ENCODE measurements at places on chromosomes 5 and 9.

- DNase-seq = no peak
Measured at GRCh38 chr5:113311301-113311700, 123.5 kb downstream of the TSSK1B start.

DNA sequence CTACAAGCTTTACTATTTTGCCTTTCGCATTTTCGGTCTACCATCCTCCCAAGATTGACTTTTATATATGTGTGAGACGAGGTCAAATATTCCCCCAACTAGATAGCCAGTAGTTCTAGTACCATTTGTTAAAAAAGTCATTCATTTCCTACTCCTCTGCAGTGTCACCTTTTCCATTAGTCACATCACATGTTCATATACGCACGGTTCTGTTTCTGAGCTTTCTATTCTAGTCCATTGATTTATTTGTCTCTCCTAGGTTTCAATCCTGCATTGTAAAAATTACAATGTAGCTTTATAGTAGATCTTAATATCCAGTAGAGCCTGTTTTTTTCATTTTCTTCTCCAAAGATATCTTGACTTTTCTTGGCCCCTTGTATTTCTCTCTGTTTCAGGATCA lies 528.7 kb upstream of the TRPC7 start:
- DNase-seq = no peak

DNA sequence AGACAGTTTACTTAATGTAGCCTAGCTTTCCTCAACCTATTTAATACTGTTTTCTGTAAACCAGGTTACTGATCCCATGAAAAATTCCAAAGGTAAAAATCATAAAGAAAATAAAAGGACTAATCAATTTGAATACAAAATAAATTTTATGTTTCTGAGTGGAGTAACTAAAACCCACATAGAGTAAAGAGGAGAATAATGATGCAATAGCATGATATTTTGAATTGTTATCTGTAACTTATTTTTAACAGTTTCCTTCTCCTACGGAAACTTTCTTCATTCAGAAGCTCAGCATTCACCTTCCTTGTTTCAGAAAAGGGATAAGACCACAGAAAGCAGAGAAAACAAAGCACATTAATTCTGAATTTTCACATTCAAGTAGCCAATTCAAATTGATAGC lies 320.6 kb upstream of the NUDT12 start:
- no peak for DNase-seq

DNA sequence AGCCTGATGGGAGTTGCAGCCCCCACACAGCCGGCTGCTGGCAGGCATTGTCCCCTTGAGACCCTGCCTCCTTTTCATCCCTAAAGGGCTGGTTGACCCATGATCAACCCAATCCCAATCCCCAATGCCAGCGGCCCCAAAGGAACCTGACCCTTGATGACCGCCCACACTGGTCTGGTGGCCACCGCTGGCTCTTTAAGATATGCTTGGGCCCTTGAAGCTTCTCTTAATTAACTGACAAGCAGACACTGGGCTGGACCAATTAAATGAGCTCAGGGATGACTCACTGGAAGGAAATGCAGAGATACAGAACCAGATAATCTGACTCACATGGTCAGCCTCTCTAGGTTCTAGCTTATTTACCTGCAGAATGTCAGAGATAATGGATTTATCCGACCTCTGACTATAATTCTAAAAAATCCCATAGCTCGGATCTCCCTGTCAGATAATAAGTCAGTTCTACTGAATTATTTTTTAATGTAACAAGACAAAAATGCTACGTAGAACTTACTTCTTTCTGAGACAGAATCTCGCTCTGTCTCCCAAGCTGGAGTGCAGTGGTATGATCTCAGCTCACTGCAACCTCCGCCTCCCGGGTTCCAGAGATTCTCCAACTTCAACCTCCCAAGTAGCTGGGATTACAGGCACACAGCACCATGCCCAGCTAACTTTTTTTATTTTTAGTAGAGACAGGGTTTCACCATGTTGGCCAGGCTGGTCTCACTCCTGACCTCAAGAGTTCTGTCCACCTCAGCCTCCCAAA lies 11.1 kb upstream of the MLANA start:
- DNase-seq = peak; percentile 15

DNA sequence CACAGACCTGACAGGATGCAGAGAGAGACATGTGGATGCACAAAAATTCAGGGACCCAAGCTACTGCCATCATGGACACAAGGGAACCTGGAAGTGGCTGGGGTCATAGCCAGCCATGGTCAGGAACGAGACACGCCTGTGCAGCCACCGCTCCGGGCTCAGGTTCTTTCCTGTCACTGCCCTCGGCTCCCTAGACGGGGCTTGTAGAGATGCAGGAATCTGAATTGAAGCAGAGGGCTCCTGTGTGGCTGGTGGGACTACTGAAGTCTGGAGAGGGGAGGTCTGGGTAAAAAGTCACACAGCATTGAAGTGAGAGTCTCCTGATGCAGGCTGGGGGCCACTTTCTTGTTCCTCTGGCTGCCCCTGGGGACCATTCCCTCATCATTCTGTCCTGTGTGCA lies 32.3 kb upstream of the PTGS1 start:
- DNase-seq = no peak

- no peak for DNase-seq
Measured at GRCh38 chr5:98307811-98308210, 465.7 kb upstream of the RGMB start.

DNA sequence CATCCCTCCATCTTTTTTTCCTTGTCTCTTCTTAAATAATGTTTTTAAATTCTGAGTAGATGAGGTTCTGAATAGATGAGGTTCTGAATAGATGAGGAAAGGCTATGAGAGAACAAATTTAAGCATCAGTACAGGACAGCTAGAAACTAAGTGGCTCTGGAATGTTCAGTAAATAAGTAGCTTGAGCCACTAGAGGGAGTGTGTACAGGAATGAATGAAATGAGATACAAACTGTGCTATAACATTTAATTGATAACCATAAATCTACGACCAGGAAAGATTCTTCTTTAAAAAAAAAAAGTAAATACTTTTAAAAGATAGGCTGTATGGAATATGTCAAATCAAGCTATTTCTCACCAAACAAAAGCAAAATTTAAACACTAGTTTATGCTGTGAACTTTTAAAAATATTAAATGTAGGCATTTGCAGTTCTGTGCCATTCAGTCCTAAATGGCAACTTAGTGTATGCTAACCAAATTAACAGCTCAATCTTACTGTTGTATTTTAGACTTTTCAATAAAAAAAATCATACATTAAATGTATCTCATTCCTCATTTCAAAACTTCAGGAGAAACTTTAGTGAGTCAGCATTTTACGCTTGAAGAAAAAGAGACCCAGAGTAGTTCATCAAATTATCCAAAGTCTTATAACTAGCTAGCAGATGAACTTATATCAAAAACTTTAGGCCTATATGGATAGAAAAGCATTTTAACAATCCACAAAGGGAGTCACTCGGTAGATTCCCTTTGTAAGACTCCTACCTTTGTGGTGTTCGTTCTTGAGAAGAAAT lies 70.4 kb upstream of the SNX2 start:
- peak; percentile 55 for DNase-seq

DNA sequence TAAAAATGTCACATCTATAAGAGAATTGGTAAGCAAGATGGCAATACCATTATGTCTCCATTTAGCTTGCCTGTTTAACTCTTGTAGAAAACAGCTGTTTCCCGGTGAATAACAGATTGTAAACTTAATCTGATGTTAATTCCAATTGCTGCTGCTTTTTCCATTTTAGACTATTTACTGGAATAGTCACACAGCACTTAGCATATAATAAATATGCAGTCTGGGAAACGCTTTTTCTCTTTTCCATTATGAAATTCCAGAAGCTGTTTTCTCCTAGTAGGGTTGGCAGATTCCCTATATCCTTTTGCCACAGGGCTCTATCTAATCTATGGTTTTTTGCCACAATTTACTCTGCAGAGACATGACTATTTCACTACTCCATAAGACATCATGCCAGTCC lies 148.0 kb downstream of the CEMIP2 start:
- no peak for DNase-seq

GRCh38 chr5:171207256-171207847 lies 101.7 kb upstream of the TLX3 start:
- DNase-seq = peak; percentile 18

DNA sequence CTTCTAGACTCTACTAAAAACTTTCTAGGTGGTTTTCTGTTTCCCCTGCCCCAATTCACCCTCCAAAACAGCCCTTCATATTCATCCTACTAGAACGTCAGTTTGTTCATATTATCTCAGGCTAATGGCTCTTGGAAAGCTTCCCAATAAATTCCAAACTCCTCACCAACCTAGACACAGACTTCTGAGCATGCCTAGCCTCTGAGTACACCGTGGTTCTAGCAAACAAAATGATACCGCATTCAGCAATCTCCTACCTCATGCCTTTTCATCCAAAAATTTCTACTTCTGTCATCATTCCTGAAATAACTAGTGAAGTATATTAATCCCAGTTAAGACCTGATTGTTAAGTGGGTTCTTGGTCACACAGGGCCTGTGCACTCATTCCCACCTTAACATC lies 46.5 kb upstream of the NR5A1 start:
- DNase-seq = peak; percentile 62

DNA sequence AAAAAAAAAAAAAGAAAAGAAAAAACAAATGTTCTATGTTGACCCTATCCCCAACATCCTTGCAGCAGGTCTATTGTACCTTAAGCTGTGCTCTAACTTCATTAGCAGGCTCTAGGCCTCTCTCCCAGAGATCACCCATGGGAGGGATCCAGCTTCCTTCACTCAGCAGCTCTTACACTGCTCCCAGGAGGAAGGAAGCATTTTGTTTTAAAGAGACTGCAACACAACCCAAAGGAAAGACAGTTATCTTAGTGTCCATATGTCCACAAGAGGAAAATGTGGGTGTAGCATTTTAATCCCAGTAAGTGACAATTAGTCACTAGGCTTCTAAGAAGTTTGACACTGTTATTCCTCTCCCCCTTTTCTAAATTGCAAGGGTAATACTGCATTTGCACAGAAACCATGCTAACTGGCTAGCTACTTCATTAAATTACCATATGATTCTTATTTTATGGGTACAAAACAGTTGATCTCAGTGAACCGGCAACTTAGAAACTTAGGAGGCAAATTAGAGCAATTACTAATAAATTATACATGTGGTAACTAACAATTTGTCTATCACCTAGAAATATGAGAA lies 58.8 kb downstream of the MARCHF3 start:
- DNase-seq = no peak

DNA sequence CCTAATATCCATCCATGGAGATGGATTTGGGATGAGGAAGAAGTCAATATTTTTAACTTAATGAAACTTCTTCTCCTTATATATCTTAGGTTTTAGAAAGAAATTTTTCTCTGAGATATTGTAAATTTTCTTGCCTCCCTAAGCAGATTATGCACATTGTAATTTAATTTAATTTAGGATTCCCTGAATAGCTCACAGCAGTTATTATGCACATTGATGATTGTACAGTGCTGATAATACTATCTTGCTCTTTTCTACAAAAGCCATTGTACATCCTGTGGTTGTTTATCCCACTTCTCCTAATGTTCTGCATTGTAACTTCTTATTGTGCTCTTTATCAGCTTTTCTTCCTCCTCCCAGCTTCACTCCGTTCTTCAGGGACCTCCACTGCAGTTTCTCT lies 410.4 kb upstream of the WWC1 start:
- DNase-seq = no peak

- peak; percentile 65 for DNase-seq
Measured at GRCh38 chr9:76161541-76161940, 232.7 kb downstream of the RFK start.

DNA sequence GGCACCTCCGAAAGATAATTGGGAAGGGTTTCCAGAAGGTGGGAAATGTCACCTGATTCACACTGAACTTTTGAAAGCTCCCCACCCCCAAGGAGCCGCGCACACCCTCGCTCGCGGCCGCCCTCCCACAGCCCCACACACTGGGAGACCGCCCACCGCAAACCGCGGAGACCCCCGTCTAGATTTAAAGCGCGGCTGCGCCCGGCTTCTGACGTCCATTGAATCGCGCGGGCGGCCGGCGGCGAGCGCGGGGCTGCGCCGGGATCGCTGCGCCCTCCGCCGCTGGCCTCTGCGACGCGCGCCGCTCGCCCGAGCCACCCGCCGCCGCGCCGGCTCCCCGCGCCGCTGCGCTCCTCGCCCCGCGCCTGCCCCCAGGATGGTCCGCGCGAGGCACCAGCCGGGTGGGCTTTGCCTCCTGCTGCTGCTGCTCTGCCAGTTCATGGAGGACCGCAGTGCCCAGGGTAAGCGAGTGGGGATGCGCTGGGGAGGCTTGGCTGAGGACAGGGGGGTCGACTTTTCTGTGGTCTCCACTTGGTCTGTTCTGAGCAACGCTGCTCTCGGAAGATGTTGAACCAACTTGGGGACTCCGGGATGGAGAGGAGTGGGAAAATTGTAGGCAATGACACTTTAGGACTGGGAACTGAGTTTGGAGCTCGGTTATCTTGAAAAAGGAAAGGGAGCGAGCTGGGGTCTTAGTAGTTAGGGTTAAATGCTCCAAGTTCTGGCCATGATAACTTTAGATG lies at the start of gene FST:
FST (plus strand) TSS at position 214 of the 743 bp plus-strand sequence; CDS start at position 377, 163 bp downstream.
- no peak for DNase-seq

GRCh38 chr9:125484350-125485282 lies 222.4 kb downstream of the MAPKAP1 start:
- DNase-seq = peak; percentile 84

DNA sequence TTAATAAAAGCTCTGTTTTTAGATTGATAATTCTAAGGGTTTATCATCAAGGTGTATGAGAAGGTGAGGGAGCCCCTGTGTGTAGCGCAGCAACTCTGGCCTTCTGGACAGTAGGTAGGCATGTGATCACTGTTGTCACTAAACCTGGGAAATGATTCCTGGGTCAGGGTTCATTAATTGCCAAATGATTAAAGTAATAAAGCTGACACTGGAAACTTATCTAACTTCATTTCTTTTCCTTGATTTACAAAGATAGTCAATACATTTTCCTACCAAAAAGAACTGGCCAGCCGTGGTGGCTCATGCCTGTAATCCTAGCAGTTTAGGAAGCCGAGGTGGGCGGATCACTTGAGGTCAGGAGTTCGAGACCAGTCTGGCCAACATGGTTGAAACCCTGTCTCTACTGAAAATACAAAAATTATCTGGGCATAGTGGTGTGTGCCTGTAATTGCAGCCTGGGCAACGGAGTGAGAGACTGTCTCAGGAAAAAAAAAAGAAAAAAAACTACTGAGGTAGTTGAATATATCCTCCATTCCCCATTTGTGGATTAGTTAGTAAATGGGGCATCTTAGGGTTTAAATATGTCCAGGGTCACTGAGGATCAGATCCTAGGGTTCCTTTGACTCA lies 2.4 kb downstream of the EHMT1 start:
- DNase-seq = no peak

DNA sequence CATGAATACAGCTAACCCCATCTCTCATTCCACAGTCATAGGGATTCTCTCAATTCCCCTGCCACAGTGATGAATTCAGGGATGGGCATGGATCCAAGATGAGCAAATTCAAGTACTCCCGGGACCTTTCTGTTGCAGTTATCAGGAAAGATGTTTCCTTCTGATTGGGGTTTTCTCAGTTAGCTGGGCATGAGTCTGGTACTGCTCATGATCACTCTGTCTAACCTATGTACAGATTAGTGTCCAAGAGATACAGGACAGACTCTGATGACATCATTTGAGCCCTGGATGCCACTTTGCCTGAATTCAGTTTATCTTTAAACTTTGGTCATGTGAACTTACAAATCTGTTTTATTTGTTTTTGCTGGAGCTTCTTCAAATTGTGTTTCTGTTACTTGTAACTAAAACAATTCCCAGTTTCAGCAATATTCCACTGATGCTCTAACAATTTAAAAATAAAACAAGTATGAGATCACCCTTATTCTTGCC lies 257.7 kb upstream of the KLF9 start:
- DNase-seq = no peak

- no peak for DNase-seq
Measured at GRCh38 chr5:145971108-145971507, 34.7 kb downstream of the SH3RF2 start.

- peak; percentile 44 for DNase-seq
Measured at GRCh38 chr9:16708656-16709435, 161.6 kb downstream of the BNC2 start.

- no peak for DNase-seq
Measured at GRCh38 chr9:126295936-126296600, 30.6 kb upstream of the MVB12B start.
